NCI-H1105 (cell line): ENCODE measurements at places on chromosomes 5 and 9.

DNA sequence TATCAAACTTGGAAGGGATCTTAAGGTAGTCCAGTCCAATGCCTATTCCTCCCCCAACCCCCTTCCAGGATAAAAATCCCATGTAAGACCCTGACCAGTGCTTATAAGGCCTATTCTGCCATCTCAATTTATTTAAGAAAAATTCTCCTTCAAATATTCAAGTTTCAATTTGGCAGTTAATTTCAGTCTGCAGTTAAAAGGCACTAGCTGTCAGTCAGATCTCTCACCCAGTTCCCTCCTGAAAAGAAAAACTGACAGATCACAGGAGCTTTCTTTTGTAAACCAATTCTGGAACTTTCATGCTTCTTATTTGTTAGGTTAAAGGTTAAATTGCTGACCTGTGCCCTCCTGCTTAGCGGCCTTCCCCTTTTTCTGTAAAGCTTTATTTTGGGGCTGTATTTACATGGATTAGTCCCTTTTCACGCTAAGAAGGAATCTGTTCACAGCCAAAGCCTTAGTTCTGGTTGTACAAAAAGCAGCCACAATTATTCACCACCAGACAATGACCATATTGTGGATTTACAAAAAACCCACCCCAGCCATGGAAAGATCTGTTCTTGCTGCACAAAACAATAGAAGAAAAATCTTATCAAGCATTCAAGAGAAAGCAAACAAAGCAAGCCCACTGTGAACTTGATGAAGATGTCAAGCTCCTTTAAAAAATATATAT lies 68.7 kb downstream of the DENND1A start:
- no peak for DNase-seq

DNA sequence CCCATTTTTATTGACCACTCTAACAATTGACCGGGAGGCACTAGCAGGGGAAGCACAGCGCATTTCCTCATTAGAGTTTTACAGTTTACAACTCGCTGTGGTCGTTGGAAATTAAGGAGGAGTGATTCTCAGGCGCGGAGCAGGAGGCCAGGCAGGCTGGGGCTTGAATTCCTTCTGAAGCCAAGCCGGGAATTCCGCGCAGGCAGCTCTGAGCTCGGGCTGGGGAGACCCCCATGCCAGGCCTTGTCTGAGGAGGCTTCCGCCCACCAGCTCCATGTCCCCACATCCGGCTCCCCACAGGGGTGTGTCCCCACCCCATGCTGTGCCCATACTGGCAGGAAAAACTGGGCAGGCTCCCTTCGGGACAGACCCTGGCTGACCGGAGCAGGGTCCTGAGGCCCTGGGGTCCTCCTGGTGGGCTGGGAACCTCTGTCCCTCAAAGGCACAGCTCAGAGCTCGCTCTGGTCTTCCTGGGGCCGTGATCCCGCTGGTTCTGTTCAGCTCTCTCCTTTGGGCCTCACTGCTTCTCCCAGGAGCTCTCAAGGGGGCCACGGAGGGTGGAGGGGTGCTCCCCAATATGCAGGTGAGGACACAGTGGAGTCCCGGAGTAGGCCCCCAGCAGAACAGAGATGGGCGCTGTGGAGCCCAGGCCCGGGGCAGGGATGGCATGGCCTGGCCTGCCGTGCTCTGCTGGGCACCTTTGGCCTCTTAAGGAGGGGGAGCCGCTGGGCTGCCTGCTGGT lies 1.3 kb upstream of the NRARP start:
- DNase-seq = no peak

GRCh38 chr5:15261269-15261995 lies 238.5 kb upstream of the FBXL7 start:
- DNase-seq = no peak

DNA sequence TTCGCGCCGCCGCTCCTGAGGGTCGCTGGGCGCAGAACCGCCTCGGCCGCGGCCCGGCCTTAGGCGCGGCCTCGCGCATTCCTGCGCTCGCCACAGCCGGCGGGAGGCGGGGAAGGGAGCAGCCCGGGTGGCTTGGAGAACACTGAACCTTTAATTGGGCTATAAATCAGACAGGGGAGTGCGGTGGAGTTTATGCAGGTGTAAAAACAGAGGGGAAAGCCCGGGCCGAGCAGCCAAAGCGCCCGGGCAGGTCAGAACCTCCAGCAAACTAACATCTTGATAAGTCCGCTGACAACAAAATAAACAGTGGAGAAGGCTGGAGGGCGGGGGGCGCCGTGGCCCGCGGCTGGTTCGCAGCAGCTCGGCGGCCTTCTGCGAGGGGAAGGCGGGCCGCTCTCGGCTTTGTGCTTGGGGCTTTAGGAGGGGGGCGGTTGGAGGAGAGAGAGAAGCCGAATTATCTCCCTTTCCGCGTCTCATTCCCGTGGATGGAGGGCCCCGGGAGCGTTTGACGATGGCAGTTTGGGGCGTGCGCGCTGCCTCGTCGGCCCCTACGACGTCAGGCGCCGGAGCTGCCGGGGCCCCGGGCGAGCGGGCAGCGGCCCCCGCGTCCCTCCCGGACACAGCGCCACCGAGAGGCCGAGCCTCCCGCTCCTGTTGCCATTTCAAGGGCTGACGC lies 11.3 kb downstream of the FOXD1 start:
- no peak for DNase-seq

DNA sequence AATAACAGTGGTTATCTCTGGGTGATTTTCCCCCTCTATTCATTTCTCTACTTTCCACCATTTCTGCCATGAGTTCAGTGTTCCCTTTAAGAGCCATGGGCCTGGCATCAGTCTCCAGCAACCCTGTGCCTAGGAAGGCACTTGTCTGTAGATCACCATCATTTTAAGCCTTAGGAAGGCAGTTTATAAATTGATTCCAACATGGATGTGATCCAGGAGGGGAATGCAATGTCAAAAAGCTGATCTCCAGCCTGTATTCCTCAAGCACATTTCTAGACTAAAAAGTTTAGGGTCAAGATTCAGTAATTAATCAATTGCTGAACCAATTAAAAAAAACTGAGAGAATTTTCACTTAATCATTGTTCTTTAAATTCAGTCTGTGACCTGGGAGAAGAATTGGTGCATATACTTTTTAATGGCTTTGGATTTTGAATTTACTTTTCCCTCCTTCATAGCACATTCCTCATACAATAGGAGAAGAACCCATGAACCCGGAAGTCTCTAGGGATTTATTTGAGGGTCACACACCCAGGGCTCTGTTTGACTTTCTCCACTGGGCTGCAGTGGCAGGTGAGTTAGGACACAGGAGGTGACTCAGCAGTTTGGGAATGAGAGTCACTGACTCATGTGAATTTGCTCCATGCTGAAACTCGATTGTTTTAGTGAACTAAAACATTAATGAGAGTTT lies 6.1 kb upstream of the ERMP1 start:
- no peak for DNase-seq
